ENCODE measurements at places on chromosomes 4 and X. TPM values are rescaled to one million over a fixed set of nuclear protein-coding genes. Genes with fewer than 3 reads are reported as not detected.

GPC3 gene
- total RNA-seq = 28.2 TPM

TRIM60 gene
- total RNA-seq = not detected

SLC9A7 gene
- 22.7 TPM for total RNA-seq

ZNF827 gene
- total RNA-seq = 23.9 TPM

GAGE12E gene
- not detected for total RNA-seq

YTHDC1 gene
- total RNA-seq = 72.1 TPM

- H3K36me3 ChIP-seq = no peaks in the 10 kb centered on the region
- H3K4me1 ChIP-seq = no peaks in the 10 kb centered on the region
- no peak overlapping the region for H3K4me3 ChIP-seq
- H3K27ac ChIP-seq = no peak overlapping the region
These were observed 52.1 kb downstream of the RTL5 start for GRCh38 chrX:72079607-72080006.

GRCh38 chrX:68686097-68686977 is 38.9 kb downstream of the STARD8 start:
- H3K4me1 ChIP-seq = no peaks in the 10 kb centered on the region
- no peak overlapping the region for H3K27ac ChIP-seq
- DNase-seq = no peak
- no peaks in the 10 kb centered on the region for H3K27me3 ChIP-seq
- H3K4me3 ChIP-seq = no peak overlapping the region
- H3K36me3 ChIP-seq = no peaks in the 10 kb centered on the region

GRCh38 chrX:137342969-137343368 is 223.0 kb upstream of the ZIC3 start:
- no peaks in the 10 kb centered on the region for H3K36me3 ChIP-seq
- H3K27me3 ChIP-seq = no peaks in the 10 kb centered on the region
- DNase-seq = no peak
- H3K4me1 ChIP-seq = no peaks in the 10 kb centered on the region
- H3K27ac ChIP-seq = no peak overlapping the region

GRCh38 chrX:134908356-134908755 is 82.4 kb upstream of the SMIM10 start:
- no peaks in the 10 kb centered on the region for H3K4me1 ChIP-seq
- no peaks in the 10 kb centered on the region for H3K36me3 ChIP-seq
- DNase-seq = no peak
- no peaks in the 10 kb centered on the region for H3K27me3 ChIP-seq

GRCh38 chr4:1232661-1233621 is 16.0 kb downstream of the CTBP1 start:
- H3K27ac ChIP-seq = peak overlapping the region; percentile 36
- H3K4me3 ChIP-seq = no peak overlapping the region
- no peak for DNase-seq
- peaks cover 46% of the 10 kb centered on the region for H3K36me3 ChIP-seq
- no peaks in the 10 kb centered on the region for H3K4me1 ChIP-seq

DNA sequence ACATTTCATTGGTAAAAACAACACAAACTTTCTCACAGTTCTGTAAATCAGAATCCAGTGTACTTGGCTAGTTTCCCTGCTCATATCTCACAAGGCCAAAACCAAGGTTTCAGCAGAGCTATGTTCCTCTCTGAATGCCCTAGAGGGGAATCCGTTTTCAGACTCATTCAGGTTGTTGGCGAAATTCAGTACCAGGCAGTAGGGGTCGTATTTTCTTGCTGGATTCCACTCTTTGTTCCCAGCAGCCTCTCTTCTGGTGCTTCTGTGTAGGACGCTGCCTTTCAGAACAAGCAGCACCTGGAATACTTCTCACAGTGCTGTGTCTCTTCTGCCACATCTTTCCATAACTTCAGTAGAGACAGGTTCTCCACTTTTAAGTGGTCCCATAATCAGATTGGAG is 351.9 kb downstream of the PCDH18 start:
- no peaks in the 10 kb centered on the region for H3K36me3 ChIP-seq
- DNase-seq = no peak

DNA sequence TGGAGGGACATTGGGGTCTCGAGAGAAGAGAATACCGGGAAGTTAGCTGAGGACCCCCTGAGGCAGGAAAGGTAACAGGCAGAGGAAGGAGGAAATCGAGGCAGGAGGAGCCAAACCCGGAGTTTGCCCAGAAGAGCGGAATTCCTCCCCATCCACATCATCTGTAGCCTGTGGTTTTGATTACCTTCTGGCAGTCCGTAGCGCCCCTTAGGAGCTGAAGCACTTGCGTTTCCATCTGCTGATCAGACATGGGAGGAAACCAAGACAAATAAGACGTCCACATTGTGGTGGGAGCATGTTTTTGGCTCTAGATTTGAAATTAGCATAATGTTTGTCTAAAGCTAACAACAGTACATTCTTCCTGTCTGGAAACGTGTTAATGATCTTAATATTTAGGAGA is 26.8 kb upstream of the HMX1 start:
- H3K36me3 ChIP-seq = no peaks in the 10 kb centered on the region
- H3K4me3 ChIP-seq = no peak overlapping the region
- DNase-seq = no peak

DNA sequence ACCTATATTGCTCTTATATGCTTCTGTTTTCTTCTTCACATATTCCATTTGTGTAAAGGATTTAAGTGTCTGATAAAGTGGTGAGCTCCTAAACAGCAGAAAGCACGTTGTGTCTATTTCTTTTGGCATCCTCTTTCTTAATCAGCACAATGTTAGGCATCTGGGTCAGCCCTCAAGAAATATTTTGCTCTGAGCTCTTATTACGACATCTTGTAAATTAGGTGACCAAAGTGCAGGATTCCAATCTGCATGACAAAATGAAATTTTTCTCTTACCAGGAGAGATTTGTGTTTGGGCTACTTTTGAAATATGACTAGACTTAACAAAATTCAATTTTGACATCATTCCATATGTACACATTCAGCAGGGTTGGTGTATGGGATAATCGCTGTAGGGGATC is 210.0 kb upstream of the IGFBP7 start:
- no peak overlapping the region for H3K4me3 ChIP-seq
- no peaks in the 10 kb centered on the region for H3K4me1 ChIP-seq
- H3K27ac ChIP-seq = no peak overlapping the region
- no peaks in the 10 kb centered on the region for H3K36me3 ChIP-seq
- no peak for DNase-seq

DNA sequence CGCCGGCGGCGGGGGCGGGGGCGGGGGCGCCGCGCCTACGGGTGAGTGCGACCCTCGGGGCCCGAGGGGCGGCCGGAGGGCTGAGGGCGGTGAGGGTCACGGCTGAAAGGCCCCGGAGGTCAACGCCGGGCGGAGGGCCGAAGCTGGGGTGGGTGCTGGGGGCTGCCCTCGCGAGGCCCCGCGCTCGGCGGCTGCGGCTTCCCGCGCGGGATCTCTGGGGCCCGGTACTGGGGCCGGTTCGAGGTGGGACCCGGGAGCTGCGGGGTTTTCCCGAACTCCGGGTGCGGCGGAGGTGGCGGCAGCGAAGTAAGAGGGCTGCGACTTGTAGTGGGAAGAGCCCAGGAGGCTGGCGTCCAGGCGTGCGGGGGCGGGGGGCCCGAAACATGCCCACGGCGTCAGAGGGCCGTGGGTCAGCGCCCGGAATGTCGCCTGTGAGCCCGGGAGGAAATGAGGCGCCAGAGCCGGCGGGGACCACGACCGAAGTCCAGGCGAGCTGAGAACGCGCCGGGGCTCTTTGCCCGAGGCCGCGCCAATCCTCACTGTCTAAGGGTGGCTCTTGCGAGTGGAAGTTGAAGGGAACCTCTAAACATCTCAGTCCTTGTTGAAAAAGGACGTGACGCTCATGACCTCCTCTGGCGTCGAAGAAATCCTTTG is 407 bp downstream of the IL13RA1 start:
- H3K36me3 ChIP-seq = no peaks in the 10 kb centered on the region
- no peaks in the 10 kb centered on the region for H3K27me3 ChIP-seq
- H3K4me3 ChIP-seq = no peak overlapping the region
- peak; percentile 52 for DNase-seq
- no peaks in the 10 kb centered on the region for H3K4me1 ChIP-seq

DNA sequence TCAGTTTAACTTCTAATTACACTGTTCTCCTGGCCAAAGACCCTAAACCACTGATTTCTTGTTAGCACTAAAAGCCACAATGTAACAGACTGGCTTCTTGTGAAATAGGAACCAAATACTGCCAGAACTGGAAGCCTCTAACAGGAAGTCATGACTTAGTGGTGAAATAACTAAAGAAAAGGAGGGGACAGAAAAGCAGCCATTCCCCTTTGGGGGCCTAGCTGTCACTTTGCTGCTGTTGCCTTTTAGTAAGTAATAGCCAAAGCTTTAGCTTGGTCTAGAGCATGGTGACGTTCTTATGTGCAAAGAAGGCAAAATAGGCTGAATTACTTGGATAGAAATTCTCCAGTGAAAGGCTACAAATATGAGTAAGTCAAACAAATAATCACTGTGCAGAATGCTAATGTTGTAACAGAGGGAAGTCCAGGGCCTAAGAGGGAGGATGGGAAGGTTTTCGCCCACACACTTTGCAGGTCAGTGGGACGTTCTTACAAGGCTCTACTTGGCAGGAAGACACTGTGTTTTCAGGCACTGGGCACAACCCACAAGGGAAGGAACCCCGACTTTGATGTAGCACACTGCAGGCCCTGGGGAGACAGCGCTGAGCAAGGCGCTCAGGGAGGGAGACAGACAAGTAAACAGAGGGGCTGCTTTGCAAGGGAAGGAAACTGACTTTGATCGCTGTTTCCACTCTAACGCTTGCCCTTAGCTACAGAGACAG is 16.7 kb downstream of the GAB3 start:
- no peak overlapping the region for H3K4me3 ChIP-seq
- no peaks in the 10 kb centered on the region for H3K27me3 ChIP-seq
- DNase-seq = peak; percentile 60
- H3K36me3 ChIP-seq = no peaks in the 10 kb centered on the region
- H3K4me1 ChIP-seq = peaks cover 53% of the 10 kb centered on the region
- peak overlapping the region; percentile 79 for H3K27ac ChIP-seq

GRCh38 chr4:2962614-2963174 is 512 bp downstream of the NOP14 start:
- no peaks in the 10 kb centered on the region for H3K36me3 ChIP-seq
- H3K27me3 ChIP-seq = no peaks in the 10 kb centered on the region
- H3K4me3 ChIP-seq = peak overlapping the region; percentile 54
- peaks cover 27% of the 10 kb centered on the region for H3K4me1 ChIP-seq
- peak overlapping the region; percentile 78 for H3K27ac ChIP-seq

DNA sequence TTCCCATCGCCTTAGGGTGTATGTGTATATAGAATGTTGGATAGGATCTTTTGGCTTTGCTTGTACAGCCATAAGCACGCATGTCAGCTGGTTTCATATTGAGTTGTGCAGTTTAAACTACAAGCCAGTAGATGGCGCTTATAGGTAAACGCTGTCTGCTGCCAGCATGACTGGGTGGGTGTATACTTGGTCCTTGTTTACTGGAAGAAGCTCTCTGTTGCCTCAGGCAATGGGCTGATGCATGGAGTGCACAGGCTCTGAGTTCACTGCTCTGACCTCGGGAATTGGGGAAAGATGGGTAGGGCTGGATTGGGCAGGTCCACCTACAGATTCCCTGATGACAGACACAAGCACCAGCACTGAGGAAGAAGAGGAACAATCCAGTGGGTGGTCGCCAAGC is 831.5 kb downstream of the STIM2 start:
- H3K27me3 ChIP-seq = no peaks in the 10 kb centered on the region
- no peak for DNase-seq
- H3K36me3 ChIP-seq = no peaks in the 10 kb centered on the region
- H3K4me1 ChIP-seq = no peaks in the 10 kb centered on the region
- no peak overlapping the region for H3K4me3 ChIP-seq
- H3K27ac ChIP-seq = no peak overlapping the region

DNA sequence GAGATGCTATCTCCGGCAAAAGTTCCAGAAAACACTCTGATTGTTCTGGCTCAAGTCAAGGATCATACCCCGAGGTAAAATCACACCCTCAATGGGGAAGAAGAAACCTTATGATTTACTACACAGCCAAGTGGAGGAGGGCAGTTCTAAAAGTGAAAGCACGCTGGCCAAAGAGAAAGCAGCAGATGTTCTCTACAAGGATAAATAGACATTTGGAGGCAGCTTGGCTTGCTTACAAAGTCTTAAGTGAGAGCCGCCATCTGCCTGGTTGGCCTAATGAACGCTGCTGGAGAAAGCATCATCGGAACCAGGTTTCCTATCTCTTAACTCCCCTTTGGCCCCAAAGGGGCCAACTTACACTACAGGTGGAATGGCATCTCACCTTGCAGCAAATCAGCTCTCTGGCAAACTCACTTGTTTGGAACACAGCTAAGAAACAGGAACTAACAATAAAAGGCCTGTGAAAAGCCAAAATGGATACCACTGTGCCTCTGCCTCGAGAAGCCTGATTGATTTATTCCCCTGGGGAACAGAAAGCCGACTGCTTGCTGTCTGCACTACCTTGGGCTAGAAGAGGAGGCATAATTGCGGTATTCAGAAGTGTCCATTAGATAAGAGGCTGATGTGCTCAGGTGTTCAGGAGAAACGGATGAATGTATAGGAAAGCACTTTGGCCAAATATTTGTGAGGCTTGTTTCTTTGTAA is 22.8 kb downstream of the FRAS1 start:
- no peak overlapping the region for H3K27ac ChIP-seq
- H3K4me3 ChIP-seq = no peak overlapping the region
- no peaks in the 10 kb centered on the region for H3K36me3 ChIP-seq
- no peaks in the 10 kb centered on the region for H3K27me3 ChIP-seq
- no peaks in the 10 kb centered on the region for H3K4me1 ChIP-seq
- no peak for DNase-seq

DNA sequence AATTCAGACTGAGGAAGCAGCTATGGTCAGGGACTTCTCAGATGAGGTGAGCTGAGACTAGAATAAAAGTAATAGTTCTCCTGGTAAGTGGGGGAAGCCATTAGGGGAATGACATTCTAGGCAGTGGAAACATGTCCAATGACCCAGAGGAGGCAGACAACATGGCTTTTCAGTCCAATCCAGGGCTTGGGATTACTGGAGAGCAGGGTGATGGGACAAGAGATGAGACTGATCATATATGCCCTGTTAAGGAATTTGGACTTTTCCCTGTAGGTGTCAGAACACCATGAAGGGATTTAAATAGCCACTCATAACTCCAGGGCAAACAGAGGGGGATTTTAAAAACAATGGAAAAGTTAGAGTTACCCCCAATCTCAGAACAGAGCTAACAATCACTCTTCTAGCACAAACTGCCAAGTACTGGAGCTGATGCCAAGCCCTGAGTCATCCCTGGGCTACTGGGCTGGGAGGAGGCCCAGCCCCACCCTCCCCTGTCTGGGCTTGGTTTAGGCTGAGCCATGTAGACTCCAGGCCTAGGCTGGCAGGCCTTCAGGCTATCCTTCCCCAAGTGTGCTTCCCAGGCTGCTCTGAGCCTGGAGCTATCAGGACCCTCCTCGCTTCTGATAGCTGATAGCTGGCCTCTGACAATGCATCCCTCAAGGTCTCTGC is 22.7 kb upstream of the MSN start:
- H3K27me3 ChIP-seq = no peaks in the 10 kb centered on the region
- no peaks in the 10 kb centered on the region for H3K36me3 ChIP-seq
- no peak overlapping the region for H3K4me3 ChIP-seq
- peak; percentile 92 for DNase-seq
- H3K4me1 ChIP-seq = peaks cover 24% of the 10 kb centered on the region
